Activated naive CD4-positive, alpha-beta T cell (primary cell): ENCODE measurements at places on chromosomes 3 and 15.

- DNase-seq, result no peak
Measured at GRCh38 chr15:64596701-64597476, 136.5 kb downstream of the ZNF609 start.

- DNase-seq, result no peak
Measured at GRCh38 chr3:197124713-197125112, 95.1 kb upstream of the MELTF start.

DNA sequence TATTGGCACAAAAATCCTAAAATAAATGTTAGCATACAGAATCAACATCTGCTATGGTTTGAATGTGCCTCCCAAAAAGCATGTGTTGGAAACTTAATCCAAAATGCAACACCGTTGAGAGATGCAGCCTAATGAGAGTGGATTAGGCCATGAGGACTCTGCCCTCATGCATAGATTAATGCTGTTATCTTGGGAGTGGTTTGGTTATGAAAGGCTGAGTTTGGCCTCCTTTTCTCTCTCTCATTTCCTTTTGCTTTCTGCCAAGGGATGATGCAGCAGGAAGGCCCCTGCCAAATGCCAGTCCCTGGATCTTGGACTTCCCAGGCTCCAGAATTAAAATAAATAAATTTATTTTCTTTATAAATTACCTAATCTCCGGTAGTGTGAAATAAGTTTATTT lies 49.4 kb downstream of the SYNM start:
- no peak for DNase-seq

GRCh38 chr15:58221591-58222241 lies 83.5 kb downstream of the AQP9 start:
- no peak for DNase-seq

GRCh38 chr3:189269365-189269764 lies 97.6 kb downstream of the TPRG1 start:
- DNase-seq, result no peak

- DNase-seq, result peak; percentile 27
Measured at GRCh38 chr15:99450896-99451358, 114.9 kb upstream of the MEF2A start.
